ENCODE measurements at places on chromosomes 12 and 14.

DNA sequence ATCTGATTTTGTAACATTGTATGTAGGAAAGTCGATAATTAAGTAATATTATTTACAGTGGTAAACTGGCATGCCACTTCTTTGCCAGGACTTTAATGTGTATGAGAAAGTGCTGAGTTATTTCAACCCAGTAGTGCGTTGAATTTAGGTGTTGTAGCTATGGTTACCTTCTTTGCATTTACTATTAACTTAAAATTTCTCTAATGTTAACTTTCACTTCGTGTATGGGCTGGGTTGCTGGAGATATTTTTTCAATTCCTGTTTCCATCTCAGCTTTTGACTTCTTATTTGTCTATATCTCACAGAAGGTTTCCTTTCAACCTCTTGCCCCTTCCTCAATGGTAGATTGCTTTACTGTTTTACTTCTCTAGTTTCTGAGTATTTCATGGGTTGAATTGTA is 1345.6 kb downstream of the FSCB start:
- DNase-seq: no peak

- no peak for DNase-seq
Measured at GRCh38 chr14:105061428-105062047, 3.7 kb downstream of the GPR132 start.

GRCh38 chr12:26810330-26810729 is 22.7 kb downstream of the ITPR2 start:
- no peak for DNase-seq

DNA sequence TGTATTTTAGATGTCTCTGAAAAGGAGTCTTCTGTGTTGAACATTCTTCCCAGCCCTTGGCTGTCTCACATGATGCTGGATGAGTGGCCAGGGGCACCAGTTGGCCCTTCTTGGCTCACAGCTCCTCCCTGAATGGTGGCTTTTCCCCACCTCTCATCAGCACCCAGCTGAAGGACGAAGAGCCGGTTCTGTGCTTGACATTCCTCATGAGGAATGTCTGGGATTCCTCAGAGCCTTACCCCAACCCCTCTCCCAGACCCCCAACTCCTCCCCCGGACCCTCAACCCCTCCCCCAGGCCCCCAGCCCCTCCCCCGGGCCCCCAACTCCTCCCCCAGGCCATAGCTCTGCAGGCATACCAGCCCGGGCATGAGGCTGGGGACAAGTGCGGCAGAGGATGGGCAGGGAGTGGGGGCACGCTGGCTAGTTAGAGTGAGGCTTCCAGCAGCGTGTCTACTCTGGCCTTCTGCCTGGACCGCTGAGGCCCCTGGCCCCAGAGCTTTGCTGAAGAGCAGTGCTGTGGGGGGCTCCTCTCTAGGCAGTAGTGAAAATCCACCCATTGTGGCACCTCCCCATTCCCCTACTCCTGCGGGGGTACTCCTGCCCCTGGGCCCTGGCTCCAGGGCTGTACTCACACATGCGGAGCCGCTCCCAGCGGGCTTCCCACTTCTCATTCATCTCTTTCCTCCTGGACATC is 64.3 kb downstream of the PLEKHG3 start:
- no peak for DNase-seq

- no peak for DNase-seq
Measured at GRCh38 chr14:78863143-78863542, 693.0 kb downstream of the NRXN3 start.

DNA sequence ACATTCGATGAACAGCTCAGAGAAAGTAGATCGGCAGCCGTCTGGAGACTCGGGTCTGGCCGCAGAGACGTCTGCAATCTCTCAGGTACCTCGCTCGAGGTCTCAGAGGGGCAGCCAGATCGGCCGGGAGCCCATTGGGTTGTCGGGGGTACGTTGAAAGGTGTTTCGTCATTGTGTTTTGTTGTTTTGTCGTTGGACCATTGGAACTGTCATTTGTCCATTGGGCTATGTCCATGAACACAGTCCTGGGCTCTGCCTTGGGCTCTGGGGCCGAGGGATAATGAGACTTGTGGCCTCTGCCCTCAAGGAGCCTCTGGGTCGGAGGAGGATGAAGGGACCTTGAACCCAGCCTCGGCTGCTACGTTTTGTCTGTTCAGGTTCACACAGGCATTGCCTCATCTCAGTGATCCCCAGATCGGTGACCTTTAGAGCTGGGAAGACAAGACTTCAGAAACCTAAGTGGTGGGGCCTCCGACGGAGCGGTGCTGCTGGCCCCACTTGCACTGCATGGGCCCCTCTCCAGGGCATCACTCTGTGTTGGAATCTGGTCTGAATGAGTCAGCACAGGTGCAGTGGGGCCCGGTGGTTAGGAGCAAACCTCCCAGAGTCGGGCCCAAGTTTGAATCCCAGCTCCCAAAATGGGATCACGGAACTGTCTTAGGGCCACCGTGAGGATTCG is 23.6 kb upstream of the MLXIP start:
- DNase-seq: no peak

- DNase-seq: peak; percentile 25
Measured at GRCh38 chr12:20212658-20213555, 155.4 kb upstream of the PDE3A start.

DNA sequence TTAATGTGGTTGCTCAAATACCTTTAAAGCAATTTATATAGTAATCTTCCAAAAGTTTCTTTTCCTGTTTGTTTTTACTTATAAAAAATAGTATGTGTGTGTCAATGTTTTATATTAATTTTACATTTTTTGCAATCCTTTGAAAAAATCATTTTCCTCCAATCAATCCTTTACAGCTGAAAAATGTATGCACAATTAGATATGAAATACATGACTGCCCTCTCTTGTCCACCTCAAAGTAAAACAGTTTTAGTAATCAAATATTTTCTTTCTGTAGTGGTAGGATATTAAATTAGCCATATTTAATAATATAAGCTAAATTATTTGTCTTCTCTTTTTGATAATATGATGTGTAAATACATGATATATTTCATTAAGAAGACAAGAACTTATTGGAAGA is 269.9 kb downstream of the ADAMTS20 start:
- no peak for DNase-seq

- DNase-seq: no peak
Measured at GRCh38 chr12:8527250-8528130, 13.2 kb downstream of the CLEC4E start.

- no peak for DNase-seq
Measured at GRCh38 chr12:7066596-7066995, 6.1 kb downstream of the C1S start.

DNA sequence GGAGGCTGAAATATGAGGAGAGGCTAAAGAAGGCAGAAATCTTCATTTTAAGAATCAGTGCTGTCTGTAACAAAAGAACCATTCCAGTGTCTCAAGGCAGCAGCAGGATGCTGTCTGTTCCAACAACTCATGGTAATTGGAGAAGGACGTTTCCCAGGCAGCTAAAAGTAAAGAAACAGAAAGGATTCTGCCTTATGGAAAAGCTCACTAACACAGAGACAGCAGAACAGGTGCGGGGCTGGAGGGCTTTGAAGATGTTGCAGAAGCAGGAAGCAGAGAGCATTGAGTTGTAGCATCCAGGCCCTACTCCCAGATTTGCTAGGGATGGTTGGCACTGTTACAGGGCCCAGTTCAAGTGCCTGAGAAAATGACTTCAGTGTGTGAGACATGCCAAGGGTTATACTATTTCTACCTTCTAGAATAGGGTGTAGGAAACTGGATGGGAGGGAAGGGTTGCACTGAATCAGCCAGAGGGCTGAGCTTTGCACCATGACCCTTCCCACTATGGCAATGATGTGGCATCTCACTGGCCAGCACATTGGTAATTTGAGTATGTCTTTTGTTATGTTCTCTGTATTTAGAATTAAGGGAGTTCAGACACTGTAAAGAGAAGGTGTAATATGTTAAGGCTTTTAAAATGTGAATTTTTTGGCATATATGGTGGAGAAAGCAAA is 160.0 kb upstream of the FBXO33 start:
- DNase-seq: no peak

- no peak for DNase-seq
Measured at GRCh38 chr12:89662623-89663022, 46.0 kb downstream of the ATP2B1 start.

DNA sequence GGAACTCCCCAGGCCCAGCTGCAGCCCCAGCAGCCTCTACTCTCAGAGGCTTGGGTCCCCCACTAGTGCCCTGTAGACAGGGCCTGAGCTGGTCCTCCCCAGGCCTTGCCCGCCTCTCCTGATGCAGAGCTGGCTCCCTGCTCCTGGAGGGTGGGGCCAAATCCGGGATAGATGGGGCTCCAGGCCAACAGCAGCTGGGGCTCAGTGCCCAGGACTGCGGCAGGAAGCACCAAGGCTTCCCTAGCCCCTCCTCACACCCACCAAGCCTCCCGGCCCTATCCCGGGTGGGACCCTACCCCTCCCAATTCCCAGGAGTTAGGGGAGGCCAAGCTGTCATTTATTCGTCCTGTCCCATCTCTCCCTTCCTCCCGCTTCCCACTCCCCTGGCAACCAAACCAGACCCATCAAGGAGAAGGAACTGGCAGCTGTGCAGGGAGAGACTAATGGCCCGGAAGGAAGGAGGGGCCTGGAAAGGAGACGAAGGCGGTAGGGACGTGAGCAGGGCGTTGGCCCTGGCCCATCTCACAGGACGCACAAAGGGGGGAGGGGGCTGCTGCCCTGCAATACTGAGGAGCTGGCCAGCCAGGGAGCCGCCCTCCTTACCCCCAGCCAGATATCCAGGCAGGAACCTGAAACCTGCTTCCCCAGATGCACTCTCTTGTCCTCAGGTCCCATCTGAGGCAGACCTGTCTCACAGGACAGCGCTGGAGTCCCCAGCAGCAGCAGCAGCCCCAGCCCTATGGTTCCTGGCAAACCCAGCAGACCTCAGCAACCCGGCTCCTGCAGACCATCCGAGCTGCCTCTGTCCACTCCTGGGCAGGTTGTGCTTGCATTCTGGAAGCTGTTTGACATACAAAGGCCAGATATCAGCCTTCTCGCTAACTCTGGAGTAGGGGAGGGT is 1.6 kb upstream of the PRPH start:
- peak; percentile 79 for DNase-seq

- DNase-seq: no peak
Measured at GRCh38 chr12:49160399-49160798, 28.5 kb downstream of the TUBA1A start.

DNA sequence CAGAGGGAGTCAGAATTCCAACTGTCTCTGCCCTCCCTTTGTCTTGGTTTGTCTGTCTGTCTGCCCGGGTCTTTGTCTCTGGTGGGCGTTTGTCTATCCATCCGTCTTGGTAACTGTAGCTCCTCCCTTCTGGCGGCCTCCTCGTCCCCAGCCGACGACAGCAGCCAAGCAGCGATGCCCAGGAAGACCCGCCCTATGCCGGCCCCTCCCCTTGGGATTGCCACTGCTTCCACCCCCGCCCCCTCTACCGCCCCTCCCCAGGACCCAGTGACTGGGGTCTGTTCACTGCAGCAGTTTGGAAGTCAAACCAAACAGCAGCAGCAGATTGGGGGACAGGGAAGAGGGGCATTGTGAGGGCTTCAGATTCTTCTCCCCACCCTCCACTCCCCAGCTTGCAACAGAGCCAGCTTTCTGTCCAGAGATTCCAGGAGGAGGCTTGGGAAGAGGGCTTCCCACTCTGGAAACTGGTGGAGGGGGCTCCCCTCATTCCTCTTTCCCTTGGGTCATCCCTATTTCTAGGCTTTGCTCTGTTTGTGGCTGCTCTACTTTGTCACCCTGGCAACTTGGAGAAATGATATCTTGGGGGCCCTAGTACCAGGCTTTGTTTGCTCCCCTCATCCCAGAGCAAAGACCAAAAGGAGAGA is 2.4 kb upstream of the RARG start:
- no peak for DNase-seq

DNA sequence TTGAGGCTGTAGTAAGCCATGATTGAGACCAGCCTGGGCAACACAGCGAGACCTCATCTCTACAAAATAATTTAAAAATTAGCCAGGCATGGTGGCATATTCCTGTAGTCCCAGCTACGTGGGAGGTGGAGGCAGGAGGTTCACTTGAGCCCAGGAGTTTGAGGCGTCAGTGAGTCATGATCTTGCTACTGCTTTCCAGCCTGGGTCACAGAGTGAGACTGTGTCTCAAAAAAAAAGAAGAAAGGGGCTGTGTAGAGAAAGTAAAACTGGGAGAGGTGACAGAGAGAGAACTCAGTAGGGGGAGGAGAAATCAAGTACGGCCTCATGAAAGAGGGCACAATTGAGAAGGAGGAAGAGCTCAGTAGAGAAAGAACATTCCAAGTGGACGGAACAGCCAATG is 12.4 kb downstream of the TECPR2 start:
- no peak for DNase-seq

GRCh38 chr14:51354846-51355245 is 114.8 kb downstream of the TMX1 start:
- no peak for DNase-seq

DNA sequence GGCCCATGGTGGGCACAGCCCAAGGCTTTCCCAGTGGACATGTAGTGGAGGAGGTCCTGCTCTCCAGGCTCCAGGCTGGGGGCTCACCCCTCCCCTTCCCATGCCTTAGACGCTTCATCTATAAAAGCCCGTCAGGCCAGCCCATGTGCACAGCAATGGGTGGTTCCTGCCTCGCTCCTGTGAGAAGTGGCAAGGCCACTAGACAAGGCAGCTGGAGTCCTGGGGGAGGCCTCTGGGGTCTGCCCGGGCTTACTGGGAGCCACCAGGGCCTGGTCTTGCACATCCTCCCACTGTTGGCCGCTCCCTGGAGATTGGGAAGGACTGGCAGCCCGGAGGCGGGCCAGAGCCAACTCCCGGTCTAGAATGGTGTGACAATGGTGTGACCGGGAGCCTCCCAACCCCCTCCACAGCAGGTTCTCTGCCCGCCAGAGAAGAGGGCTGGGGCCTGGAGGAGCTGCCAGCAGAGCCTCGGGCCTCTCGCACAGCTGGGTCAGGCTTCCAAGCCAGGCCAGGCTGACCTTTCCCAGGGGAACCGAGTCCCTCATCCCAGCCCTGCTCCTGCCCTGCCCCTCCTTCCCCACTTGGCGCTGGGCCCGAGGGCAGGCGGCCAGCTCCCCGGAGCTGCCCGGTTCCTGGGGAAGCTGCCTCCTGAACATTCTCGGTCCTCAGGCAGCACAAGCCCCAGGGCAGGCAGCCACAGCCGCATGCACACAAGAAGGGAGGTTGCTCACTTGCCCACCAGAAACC is 97.9 kb downstream of the RFLNA start:
- DNase-seq: no peak

DNA sequence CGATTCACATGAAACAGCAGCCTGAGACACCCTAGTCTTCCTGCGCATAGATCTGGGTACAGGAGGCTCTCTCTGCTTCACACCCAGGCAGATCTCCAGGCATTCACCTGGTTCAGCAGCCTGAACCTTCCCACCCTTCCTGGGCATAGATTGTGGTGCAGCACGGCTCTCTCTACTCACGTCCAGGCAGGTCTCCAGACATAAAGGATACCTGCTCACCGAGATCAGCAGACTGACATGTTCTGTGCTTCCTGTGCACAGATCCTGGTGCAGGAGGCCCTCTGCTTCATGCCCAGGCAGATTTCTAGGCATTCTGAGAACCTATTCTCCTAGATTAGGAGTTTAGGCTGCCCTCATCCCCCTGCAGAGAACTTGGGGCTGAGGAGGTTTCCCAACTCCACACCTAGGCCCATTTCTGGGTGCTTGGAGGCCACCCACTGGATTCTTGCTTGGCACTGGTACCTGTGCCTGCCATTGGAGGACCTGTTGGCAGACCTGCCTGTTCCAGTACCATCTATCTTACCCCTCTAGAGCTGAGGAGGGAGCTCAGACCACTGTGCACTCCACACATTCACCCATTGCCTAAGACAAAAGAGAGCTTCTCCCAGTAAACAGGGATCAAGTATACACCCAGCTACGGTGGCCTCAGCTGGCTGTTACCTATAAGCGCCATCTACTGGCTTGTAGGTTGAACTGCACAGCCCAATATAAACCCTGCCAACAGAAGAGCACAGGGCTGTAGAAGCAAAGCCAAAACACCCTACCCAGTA is 28.0 kb upstream of the GARIN6 start:
- DNase-seq: no peak

GRCh38 chr14:27367345-27367744 is 769.5 kb upstream of the NOVA1 start:
- DNase-seq: no peak
